ENCODE measurements at places on chromosomes 5 and 9.

GRCh38 chr5:137448868-137449267, 50.3 kb downstream of the SPOCK1 start:
- DNase-seq = no peak

- DNase-seq = no peak
Measured at GRCh38 chr9:81193362-81194339, 495.7 kb downstream of the TLE1 start.

- DNase-seq = no peak
Measured at GRCh38 chr5:17364987-17365810, 132.8 kb upstream of the TAF11L2 start.

DNA sequence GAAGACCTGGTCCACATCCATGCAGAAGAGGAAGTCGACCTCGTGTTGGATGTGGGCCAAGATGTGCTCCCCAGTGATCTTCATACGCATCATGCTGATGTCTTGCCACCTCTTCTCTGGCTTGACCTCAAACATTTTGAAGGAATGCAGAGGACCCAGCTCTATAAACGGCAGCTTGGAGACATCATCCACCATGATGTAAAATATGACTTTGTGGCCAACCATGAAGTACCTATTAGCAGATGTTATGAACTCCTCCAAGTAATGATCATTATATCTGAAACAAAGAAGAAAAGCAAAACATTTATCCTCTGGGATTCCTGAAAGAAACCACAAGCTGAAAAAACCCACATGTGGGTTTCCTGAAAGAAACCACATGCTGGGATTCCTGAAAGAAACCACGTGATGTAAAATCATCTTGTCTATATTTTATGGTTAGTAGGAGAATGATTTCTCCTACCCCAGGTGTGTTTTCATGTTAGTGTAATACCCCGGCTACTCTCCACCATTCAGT, 52.3 kb downstream of the GGTA1 start:
- DNase-seq = no peak

- no peak for DNase-seq
Measured at GRCh38 chr9:130200038-130200849, 28.0 kb downstream of the NCS1 start.

DNA sequence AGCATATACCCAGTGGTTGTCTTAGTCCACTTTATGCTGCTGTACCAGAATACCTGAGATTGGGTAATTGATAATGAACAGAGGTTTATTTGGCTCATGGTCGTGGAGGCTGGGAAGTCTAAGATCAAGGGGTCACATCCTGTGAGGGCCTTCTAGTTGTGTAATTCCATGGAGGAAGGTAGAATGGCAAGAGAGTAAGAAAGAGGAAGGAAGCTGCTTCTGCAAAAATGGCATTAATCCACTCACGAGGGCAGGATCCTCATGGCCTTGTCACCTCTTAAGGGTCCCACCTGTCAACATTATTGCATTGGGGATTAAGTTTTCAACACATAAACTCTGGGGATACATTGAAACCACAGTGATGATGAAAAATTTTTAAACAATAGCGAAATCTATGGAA, 17.0 kb downstream of the BTNL8 start:
- DNase-seq = no peak

- no peak for DNase-seq
Measured at GRCh38 chr5:174234388-174234787, 188.9 kb downstream of the NSG2 start.

- DNase-seq = no peak
Measured at GRCh38 chr9:130222833-130223232, 42.7 kb upstream of the HMCN2 start.

GRCh38 chr5:757931-758697, 26.4 kb downstream of the ZDHHC11B start:
- DNase-seq = no peak

- no peak for DNase-seq
Measured at GRCh38 chr5:36605241-36605640, 1.2 kb upstream of the SLC1A3 start.

GRCh38 chr5:18999478-18999877, 988.5 kb downstream of the CDH18 start:
- DNase-seq = no peak

DNA sequence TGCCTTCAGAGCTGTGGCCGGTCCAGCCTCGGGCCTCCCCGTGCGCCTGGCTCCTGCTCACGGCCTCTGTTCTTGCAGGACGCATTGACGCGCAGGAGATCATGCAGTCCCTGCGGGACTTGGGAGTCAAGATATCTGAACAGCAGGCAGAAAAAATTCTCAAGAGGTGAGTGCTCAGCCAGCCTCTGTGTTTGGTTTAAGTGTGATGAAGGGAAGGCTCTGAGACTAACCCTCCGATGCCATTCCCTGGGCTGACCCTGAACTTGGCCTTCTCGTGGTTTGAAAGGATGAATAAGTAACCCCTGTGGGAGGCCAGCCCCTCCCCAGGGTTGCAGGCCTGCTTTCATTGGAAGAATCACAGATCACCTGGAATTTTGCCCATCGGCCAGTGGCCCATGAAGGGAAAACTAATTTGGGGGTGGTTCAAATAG, 26.3 kb downstream of the PTGES2 start:
- no peak for DNase-seq

GRCh38 chr5:161311146-161311708, 235.3 kb downstream of the GABRB2 start:
- no peak for DNase-seq

- DNase-seq = no peak
Measured at GRCh38 chr5:138948471-138949222, 73.5 kb upstream of the LRRTM2 start.

DNA sequence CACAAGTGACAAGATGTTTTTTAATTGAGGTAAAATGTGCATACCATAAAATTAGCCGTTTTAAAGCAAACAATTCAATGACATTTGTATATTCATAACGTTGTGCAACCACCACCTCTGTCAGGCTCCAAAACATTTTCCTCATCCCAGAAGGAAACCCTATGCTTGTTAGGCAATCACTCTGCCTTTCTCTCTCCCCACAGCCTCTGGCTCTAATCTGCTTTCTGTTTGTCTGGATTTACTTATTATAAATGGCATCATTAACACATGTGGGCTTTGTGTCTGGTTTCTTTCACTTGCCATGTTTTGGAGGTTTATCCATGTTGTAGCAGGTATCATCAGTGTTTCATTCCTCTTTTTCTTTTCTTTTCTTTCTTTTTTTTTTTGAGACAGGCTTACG, 1.4 kb upstream of the N4BP3 start:
- DNase-seq = no peak

- DNase-seq = no peak
Measured at GRCh38 chr9:8871796-8872445, 1072.3 kb upstream of the DMAC1 start.

DNA sequence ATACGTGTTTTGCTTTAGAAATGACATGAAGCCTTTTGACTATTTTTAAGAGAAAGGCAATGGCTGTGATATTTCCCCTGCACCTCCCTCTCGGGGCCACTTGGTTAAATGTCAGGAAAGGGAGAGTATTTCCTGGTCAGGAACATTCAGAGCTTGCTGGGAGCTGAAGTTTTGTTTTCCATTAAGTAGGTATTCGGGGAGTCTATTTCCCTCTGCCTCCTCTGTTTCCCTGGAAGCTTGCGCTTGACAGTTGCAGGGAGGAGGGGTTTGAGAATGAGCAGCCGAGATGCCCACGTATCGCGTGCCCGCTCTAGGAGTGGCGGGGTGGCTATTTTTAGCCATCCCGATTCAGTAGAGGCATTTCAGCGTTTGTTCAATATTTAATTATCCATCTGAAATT, 6.7 kb downstream of the DAB2IP start:
- no peak for DNase-seq

GRCh38 chr9:109482391-109482916, 15.7 kb downstream of the PTPN3 start:
- no peak for DNase-seq

DNA sequence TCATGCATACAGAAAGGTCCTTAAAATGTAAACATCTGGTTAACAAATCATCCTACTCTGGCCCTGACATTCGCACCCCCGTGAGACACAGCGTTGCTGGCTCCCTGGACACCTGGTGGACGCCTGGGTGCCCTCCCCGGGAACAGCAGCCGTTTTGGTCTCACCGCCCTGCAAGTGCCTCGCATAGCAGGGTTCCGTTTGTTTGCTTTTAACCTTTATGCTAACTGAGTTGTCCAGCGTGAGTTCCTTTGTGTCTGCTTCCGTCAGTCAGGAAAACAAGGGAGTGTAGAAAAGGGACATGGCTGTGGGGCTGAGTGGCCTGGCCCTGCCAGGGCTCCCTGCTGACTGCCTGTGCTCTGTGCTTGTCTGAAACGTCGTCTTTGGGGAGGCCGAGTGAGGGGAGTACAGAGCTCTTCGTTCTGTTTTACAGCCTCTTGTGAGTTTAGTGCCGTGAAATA, 91.8 kb upstream of the CACNA1B start:
- no peak for DNase-seq

- no peak for DNase-seq
Measured at GRCh38 chr5:171897231-171897630, 109.2 kb downstream of the FBXW11 start.

DNA sequence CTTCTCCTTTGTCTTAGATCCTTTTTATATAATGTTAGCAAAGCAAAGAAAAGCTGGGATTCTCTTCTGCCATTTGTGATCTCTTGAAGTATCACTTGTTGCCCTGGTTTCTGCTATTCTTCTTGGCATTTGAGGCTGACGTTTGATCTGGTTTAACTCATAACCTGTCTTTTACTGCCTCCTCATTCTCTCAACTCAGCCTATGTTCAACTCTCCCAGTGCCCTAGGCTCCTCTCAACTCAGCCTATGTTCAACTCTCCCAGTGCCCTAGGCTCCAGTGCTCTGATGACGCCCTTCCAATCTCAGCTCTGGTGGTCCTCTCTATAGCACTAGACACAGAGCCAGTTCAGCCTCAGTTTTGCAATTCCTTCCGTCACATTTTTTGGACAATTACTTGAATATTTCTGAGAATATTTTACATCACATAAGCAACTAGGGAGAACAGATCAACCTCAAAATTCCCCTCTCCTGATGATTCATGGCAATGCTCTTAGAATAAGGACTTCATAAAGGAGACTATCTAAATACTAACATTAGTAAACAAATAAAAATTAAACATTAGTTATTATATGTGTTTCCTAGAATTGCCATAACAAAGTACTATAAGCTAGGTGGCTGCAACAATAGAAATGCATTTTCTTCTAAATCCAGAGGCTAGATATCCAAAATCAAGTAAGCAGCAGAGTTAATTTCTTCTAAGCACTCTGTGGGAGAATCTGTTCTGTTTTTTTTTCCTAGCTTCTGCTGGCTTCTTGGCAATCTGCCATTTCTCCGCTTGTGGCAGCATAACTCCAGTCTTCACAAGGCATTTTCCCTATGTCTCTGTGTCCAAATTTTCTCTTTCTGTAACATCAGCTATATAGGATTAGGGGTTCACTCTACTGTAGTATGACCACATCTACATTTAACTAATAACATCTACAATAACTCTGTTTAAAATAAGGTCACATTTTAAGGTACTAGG, 662.1 kb upstream of the FTMT start:
- no peak for DNase-seq

DNA sequence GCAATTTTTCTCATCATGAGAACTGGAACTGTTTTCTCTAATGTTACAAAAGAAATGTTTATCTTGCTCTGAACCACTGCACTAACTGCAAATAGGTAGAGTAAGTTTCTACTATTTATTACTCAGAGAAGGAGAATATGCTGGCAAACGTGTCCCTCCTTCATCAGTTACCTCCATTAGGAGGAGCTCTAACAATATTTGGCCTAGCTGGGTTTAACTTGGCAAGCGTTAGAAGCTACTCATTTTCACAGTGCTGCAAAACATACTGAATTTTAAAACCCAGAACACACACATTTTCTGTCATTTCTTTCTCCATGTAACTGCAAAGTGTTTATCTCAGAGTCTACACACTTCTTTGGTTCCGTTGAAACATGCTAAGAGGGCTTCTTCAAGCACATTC, 101.0 kb upstream of the GABRG2 start:
- no peak for DNase-seq

GRCh38 chr9:125626187-125626586, 80.8 kb downstream of the MAPKAP1 start:
- DNase-seq = no peak

DNA sequence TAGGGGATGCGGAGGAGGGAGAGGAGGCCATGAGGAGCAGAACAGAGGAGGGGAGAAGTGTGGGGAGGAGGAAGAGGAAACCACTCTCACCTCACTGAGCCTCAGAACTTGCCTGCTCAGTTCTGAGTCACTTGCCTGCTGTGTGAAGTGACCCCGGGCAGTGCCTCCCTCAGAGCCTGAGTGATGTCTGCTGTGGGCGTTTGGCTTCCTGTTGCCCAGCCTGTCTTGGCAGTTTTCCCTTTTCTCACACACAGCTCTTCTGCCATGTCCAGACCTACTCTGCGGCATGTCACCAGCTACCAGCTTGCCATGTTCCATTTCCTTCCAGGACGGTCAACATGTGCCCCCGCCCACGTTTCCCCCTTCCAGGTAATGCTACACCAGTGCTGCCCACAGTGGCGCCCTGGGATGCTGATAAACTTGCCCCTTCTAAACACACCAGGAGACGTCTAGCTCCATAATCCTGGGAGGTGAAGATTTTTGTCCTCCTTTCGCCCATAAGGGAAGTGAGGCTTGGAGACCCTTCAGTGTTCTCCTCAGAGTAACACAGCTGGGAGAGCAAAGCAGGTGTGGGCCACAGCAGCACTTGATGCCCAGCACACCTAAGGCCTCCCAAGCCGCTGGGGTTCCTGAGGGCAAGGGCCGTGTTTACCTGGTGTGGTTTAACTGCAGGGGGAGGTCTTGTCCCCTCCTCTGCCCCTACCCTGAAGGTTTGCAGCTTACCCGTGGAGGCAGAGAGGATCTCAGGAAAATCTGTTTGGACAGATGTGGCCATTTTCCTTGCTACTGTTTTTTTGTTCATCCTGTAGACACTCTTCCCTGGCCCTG, 63.8 kb upstream of the RNF130 start:
- DNase-seq = no peak

- DNase-seq = no peak
Measured at GRCh38 chr5:80619086-80619485, 35.4 kb upstream of the MSH3 start.

DNA sequence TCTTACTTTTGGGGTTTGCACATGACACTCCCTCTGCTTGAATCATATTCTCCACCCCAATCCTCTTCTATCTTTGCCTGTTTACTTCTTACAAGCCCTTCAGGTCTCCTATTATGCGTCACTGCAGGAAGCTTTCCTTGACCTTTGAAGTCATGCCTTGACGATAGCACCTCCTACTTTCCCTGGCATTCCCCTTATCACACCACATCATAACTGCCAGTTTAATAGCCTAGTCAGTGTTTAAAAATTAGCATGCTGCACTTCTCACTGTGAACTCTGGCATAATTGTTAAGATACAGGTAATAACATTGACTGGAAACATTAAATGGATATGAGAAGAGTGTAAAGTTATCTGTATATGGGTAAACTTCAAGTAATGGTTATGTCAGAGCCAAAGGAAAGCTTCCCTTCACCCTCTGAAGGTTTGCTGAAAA, 37.1 kb upstream of the CEP120 start:
- DNase-seq = no peak

DNA sequence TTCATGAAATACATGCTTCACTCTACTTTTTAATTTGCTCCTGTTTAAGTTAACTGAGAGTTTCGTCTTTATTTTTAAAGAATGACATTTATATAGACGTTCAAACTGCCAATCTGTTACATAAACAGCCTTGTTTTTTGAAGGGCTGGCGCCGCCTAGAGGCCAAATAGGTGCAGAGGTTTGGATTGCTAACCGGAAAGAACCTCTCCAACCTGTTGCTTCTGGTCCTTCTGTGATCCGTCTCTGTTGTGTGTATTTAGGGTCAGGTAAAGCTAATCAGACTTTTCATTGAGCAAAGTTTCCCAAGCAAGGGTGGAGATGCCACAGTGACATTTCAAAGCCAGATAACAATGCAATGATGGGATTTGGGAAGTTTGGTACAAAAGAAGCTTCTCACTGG, 39.5 kb upstream of the GLIS3 start:
- peak; percentile 74 for DNase-seq

All from right forelimb (tissue), 1 donor.